Activated T-cell treated with anti-CD3 and anti-CD28 coated beads, Interleukin-2, amount 50 U/mL, for 4 hours (primary cell): ENCODE measurements at places on chromosomes 11 and 22. TPM values are rescaled to one million over a fixed set of nuclear protein-coding genes. Genes with fewer than 3 reads are reported as not detected.

The PTPRCAP gene
- total RNA-seq = 61.5 TPM

The CARD10 gene
- not detected for total RNA-seq

The MAPK8IP1 gene
- total RNA-seq = 1.4 TPM

The MUC5B gene
- 1.1 TPM for total RNA-seq

The GRM5 gene
- not detected for total RNA-seq

The DDIAS gene
- 15.2 TPM for total RNA-seq

The TBX10 gene
- not detected for total RNA-seq

The RHOG gene
- 187 TPM for total RNA-seq

The FOLR1 gene
- 0.24 TPM for total RNA-seq

The KRTAP5-1 gene
- total RNA-seq = not detected
